ENCODE measurements at places on chromosomes 7 and 10. TPM values are rescaled to one million over a fixed set of nuclear protein-coding genes. Genes with fewer than 3 reads are reported as not detected.

SSC4D gene
- 1.0 TPM for total RNA-seq

GRCh38 chr7:11077816-11078215 lies 104.1 kb downstream of the PHF14 start:
- no peak for DNase-seq

DNA sequence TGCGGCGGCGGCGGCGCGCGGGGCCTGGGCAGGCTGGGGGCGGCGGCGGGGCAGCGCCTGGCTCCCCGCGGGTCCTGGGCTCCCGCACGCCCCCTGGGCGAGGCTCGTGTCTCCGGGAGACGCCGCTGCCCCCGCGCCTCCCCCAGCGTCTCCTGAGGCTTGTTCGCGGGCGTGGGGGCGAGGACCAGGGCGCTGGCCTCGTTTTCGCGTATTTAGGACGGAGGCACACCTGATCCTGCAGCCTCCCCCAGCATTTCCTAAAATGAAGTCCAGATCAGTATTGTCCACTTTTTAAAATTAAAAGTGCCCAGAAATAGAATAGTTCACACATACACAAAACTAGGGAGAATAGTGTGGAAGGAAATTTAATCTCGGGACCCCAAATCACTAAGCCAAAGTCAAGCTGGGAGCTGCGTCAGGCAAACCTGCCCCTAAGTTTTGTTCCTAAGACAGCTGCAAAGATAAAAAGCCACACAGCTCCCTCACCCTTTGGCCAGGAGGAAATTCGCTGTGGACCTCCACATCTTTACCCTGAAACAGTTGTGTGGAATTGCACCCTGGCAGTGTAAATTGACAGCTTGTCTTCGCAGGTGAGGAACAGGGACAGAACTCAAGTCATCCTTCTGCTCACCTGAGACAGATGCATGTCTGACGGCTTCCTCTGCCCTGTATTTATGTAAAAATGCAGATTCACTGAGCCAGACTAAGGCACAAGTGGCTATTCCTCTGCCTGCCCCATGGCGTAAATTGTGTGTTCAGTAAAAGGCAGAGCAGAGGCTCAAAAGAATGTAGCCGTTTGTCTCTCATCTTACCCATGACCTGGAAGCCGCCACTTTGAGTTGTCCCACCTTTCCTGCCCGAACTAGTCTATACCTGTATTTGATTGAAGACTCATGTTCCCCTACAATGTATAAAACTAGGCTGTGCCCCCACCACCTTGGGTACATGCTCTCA lies 740 bp downstream of the GALNT11 start:
- DNase-seq: no peak

AKR1E2 gene
- total RNA-seq: 10.6 TPM

DNA sequence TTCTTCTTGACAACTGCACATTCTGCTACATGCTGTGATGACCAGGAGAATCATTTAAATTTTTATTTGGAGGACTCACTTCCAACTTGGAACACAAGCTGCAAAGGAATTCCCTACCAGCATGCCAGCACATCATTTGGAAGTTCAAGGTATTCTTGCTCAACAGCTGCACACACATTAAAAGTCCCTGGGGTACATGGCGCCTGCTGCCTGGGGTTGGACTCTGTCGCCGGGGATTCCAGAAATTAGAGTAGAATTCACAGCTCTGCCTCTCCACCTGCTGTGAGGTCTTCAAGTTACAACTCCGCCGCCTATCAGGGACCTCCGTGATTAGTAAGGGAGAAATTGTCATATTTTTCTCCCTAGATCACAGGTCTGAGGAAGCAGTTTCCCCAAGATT lies 1.1 kb downstream of the ZNF32 start:
- no peak for DNase-seq

All from right cardiac atrium (tissue), 5 donors.